ENCODE measurements at places on chromosomes 7 and 10.

- DNase-seq, result no peak
These were observed 49.4 kb upstream of the RET start for GRCh38 chr10:43027331-43027955.

DNA sequence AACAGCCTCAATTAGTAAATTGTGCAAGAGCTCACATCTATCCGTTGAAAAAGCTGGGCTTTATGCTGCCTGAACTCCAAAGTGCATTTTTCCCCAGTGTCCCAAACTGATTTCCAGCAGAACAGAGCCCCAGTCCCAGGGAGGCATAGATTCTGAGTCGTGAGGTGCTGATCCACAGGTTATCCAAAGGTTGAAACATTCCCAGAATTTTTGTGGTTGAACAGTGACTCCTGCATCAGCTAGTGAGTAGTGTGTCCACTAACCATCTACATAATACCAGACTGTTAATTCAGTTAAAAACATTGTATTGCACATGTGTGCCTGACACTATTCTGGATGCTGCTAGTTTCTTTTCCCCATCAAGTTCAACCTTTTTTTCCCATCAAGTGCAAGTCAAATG, 761.5 kb downstream of the GATA3 start:
- no peak for DNase-seq

DNA sequence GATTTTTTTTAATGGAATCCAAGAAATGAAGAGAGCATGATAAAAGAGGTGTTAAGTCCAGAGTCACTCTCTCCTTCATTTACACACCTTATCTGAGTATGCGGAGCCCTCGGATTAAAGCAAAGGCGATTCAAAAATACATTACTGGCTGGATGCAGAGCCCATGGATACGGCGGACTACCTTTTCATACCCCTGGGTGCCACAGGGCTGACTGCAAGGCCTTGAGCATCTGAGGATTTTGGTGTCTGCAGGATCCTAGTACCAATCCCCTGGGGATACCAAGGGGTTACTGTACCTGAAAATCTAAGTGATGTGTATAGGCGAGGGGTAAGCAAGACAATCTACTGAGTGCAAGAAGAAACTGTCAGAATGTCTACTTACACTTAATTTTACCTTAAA, 20.5 kb downstream of the PIP4K2A start:
- no peak for DNase-seq

DNA sequence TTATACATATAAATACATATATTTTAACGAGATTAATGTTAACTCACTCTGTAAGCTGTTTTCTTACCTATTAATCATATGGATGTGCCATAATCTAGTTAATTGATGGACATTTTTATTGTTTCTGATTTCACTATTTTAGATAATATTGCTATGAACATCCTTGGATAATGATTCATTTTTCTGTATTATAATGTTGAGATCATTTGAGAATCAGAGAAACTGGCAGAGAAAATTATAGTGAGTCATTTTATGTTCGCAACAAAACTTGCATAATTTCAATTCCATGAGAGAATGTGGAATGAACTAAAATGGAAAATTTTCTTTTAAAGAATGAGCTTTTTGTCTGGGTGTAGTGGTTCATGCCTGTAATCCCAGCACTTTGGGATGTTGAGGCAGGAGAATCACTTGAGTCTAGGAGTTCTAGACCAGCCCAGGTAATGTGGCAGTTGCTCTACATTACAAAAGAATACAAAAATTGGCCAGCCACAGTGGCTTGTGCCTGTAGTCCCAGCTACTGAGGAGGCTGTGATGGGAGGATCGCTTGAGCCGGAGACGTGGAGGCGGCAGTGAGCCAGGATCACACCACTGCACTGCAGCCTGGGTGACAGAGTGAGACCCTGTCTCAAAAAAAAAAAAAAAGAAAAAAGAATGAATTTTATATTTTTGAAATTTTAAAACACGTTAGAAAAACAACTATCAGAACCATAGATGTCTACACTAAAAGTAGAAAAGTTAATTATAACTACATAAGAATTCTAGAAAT, 40.5 kb downstream of the PAPSS2 start:
- DNase-seq, result no peak
